ENCODE measurements at places on chromosomes 11 and 22. TPM values are rescaled to one million over a fixed set of nuclear protein-coding genes. Genes with fewer than 3 reads are reported as not detected.

Gene PRR5L
- 10.6 TPM for total RNA-seq

Gene TUBA8
- total RNA-seq: 6.6 TPM

Gene MIOX
- total RNA-seq: 0.24 TPM

Gene PGA5
- total RNA-seq: not detected

Gene ADAMTS15
- not detected for total RNA-seq

Gene CHRM1
- not detected for total RNA-seq

Gene GCAT
- 4.2 TPM for total RNA-seq

Gene LGALS12
- not detected for total RNA-seq

Gene EFEMP2
- total RNA-seq: 11.5 TPM

Gene OR8J3
- total RNA-seq: not detected

Gene KIRREL3
- total RNA-seq: not detected

Gene NFAM1
- total RNA-seq: 0.40 TPM

Gene SYTL2
- total RNA-seq: 12.1 TPM

Gene OR56B1
- total RNA-seq: not detected

Gene ATG2A
- total RNA-seq: 23.1 TPM

Gene ANKRD13D
- 137 TPM for total RNA-seq

Gene HYOU1
- 67.7 TPM for total RNA-seq

Gene SCYL1
- total RNA-seq: 80.4 TPM

Gene MTCH2
- total RNA-seq: 173 TPM

Gene SYT7
- total RNA-seq: 0.19 TPM

Gene DESI1
- 31.1 TPM for total RNA-seq

Gene LDLRAD3
- total RNA-seq: 0.45 TPM

Gene IL17REL
- total RNA-seq: 0.42 TPM

Gene UBQLNL
- not detected for total RNA-seq

Gene FCHSD2
- 22.3 TPM for total RNA-seq

Gene FAM83F
- 0.37 TPM for total RNA-seq

Gene AKIP1
- 25.6 TPM for total RNA-seq

Gene SLC6A5
- not detected for total RNA-seq

Data from activated T-helper 17 cell treated with anti-CD3 and anti-CD28 coated beads, Interleukin-2, amount 50 U/mL, for 72 hours (primary cell).